Fibroblast of skin of left biceps (primary cell): ENCODE measurements at places on chromosomes 4 and X.

GRCh38 chrX:39459952-39460351 is 637.8 kb downstream of the BCOR start:
- no peak for DNase-seq

GRCh38 chr4:5157791-5158770 is 106.8 kb downstream of the STK32B start:
- no peak for DNase-seq

DNA sequence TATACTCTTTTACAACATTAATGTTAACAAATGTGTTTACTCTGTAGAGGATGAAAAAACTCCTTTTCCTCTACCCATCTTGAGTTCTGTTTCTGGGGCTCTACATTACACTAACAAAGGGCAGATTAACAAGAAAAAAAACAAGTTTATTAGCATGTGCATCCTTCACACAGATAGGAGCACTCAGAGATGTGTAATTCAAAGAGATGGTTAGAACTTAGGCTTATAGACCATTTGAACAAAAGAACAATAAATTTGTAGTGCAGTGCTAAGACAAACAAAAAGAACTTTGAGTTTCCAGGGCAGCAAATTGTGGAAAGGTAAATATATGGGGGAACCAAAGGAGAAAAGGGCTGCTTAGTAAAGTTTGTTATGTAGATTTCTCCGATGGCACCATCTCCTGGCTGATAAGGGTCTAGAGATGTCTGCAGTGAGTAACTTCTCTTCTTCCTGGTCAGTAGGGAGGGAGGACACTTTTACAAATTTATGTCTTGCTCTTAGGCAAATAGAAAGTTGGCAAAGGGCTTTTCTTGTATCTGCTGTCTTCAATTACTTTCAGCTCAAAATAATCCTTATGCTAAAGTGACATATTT is 1249.9 kb upstream of the TENM3 start:
- DNase-seq, result no peak

- no peak for DNase-seq
Observed at GRCh38 chr4:3793545-3793944, 27.4 kb downstream of the ADRA2C start.

GRCh38 chr4:147772459-147772969 is 40.6 kb downstream of the ARHGAP10 start:
- peak; percentile 73 for DNase-seq

DNA sequence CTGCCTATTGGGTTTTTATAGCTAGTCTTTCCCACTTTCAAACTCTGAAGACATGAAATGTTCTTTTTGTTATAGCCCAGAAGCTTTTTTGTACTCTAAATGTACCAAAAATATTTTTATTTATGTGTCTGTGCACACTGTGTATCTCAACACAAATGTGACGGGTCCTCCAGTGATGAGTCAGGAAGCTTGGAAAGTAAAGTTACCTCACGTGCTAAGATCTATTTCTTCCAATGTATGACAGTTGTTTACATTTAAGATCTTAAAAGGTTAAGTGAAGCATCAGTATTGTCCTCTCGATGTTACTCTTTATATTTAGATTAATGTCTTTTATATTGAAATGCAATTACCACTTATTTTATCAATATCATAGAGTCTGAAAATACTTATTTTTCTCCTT is 29.1 kb upstream of the PRSS12 start:
- no peak for DNase-seq

DNA sequence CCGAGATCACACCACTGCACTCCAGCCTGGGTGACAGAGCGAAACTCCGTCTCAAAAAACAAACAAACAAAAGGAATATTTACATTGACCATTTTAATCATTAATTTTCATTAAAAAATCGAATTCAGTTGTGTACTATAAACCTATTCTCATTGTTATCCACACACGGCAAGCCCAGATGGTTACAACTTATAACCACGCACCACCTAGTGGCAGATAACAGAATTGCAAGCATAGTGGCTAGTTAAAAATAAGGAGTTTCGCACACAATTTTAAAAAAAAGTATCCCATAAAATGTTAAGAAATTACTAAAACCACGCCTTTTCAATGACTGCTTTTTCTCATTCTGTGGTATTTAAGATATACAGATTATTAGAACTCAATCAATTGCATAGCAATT is 25.4 kb downstream of the MBNL3 start:
- DNase-seq, result no peak

DNA sequence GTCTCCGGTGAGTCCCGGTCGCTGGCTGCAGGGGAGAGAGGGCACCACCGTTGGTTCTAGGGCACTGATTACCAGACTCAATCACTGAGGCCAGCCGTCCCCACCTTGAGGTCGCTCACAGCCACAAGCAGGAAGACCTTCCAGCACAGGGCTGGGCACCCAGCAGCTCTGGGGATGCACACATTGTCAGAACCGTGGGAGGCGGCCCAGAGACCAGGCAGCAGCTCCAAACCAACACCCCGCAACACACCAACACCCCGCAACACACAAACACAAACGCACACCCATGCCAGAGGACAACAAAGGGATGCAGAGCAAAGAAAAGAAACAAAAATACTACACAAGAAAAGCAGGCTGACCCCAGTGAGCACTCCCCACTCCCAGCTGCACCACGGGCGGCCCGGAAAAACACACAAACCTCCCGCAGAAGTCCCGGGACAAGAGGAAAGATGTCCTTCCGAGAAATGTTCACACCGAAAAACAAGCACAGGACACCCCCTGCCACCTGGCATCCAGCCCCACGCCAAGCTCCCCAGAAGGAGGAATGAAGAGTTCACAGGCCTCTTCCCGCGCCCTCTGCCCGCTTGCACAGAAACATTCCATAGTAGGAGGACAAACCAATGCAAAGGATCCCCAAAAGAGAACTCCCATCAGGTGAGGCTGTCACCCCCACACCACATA is 3.2 kb downstream of the HMX1 start:
- DNase-seq, result no peak

DNA sequence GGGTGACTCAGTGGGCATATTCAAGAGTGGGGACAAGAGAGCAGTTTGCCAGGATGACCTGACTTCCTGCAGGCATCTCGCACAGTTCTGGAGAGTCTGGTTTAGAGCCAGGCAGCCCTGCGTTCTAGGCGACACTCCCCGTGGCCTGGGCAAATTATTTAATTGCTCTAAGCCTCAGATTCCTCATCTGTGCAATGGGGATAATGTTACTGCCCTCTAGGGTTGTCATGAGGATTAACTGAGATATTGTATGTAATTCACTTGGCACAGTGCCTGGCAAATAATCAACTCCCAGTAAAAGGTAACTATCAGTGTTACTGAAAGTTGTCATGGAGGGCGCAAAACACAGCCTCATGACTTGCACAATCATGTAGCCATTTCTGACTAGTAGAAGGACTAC is 48.8 kb upstream of the PITX2 start:
- DNase-seq, result no peak

DNA sequence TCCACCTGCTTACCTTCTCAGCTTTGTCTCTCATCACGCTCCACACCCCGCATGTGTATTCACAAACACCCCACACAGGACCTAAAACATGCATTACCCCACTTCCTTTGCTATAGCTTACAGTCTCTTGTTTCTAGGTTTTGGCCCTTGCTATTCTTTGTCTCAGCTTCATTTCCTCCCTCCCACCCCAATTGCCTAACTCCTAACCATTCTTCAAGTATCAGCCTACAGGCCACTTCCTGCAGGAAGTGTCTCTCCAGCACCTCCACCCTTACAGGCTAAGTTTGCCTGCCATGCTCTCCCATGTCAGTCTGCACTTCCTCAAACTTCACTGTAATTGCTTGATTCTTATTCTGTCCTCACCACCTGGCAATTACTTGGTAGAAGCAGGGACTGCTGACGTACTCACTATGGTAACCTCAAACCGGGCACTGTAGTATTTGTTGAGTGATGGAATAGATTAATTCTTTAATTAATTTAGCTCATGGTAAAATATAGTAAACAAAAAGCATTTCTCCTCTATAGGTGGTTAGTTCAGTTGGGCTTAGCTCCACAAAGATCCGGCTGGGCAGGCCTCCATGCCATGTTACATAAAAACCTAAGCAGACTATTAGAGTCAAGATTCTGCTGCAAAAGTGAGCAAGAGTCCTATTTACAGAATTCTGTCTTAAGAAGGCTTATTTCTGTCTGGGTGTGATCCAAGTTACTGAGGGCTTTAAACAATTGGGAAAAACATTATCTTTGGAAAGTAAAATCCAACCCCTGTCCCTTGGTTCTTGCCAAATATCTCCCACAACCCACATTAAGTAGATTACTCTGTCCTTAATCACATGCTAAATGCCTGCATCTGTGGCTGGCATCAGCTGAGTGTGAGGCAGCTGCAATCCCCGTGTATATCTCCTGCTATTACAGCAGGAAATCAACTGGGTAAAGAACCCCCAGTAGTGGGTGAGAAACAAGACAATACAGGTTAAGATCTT is 124.7 kb upstream of the CPEB2 start:
- no peak for DNase-seq

- DNase-seq, result no peak
Observed at GRCh38 chrX:134548257-134549201, 88.6 kb downstream of the HPRT1 start.

DNA sequence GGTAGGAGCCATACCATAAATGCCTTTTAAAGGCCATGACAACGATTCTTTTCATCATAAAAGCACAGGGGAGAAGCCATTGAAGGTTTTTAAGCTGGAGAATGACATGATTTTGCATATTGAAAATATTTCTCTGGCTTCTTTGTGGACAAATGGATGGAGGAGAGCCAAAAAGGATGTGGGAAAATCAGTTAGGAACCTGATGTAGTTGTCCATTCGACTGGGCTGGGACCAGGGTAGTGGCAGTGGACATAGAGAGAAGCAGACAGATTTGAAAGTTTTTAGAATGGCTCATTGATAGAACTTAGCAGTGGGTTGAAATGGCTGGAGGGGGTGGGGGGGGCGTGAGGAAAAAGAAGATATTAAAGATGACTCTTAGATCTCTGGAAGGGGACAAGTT is 19.7 kb upstream of the MSN start:
- no peak for DNase-seq

GRCh38 chr4:766152-766515 is 59.8 kb downstream of the CPLX1 start:
- DNase-seq, result no peak

DNA sequence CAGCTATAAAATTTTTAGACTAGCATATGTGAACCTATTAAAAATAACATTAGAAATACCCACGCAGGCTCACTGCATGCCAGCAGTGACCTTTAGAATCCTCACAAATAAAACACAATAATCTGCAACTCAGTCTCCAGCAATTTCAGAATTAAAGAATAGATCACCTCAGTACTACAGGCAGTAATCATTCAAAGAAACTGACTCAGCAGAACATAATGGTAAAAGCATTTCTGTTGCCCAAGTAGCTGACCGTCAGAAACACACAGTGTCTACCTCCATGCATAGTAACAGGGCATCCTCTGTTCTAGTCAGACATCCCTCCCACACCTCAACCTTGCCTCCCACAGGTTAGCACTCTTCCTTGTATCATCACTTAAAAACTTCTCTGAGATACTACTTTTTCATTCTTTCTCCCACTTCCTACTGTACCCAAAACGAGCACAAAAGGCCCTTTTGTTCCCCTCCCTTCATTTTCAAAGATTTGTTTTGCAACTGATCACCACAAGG is 65.7 kb upstream of the BEND2 start:
- DNase-seq, result no peak

DNA sequence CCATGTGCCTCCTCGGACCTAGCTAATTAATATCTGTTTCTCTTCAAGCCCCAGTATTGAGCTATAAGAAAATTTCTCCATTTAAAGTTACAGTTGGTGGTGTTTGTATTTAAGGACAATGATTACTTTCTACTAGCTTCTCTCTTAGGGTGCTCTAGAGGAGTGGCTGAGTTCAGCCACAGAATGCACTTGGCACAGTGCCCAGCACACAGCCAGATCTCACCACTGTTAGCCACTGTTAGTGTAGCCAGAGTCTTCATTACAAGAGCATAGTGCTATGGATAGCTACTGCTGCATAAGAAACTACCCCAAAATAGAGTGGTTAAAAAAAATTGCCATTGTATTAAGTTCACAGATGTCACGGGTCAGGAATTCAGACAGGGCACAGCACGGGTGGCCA is 421.3 kb downstream of the BCOR start:
- DNase-seq, result no peak

GRCh38 chrX:70253377-70254062 is 6.5 kb downstream of the P2RY4 start:
- no peak for DNase-seq

DNA sequence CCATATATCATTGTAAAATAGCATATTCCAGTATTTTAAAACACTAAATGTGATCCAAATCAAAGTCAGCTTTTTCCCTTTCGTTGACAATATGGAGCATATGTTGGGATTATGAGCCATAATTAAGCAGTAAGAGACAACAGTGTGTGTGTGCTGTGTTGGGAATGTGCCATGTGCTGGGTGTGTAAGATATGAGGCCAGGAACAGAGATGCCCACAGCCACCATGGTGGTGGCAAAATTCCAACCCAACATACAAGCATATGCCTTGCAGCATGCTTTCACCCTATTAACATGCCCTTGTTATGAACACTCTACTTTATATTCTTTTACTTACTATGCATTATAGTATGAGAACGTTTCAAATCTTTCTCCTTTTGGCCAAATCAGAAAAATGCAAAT is 1560.4 kb upstream of the TENM3 start:
- no peak for DNase-seq
